ENCODE measurements at places on chromosomes 3 and 15. TPM values are rescaled to one million over a fixed set of nuclear protein-coding genes. Genes with fewer than 3 reads are reported as not detected.

Gene RNF123
- total RNA-seq, result 32.7 TPM

Gene PLOD2
- 1.3 TPM for total RNA-seq

Gene IQGAP1
- total RNA-seq, result 181 TPM

Gene CRTAP
- total RNA-seq, result 43.4 TPM

Gene CALML4
- total RNA-seq, result 6.8 TPM

Gene AGBL1
- 0.05 TPM for total RNA-seq
